ENCODE measurements at places on chromosomes 13 and 19. TPM values are rescaled to one million over a fixed set of nuclear protein-coding genes. Genes with fewer than 3 reads are reported as not detected.

- no peak for DNase-seq
These were observed 12.3 kb upstream of the C1QTNF9B start for GRCh38 chr13:23909606-23910005.

Gene FREM2
- total RNA-seq, result not detected

- DNase-seq, result peak; percentile 49
These were observed 53.2 kb upstream of the SHKBP1 start for GRCh38 chr19:40523322-40524047.

Gene CYP2F1
- not detected for total RNA-seq

Gene ZNF155
- total RNA-seq, result 5.9 TPM

- no peak for DNase-seq
These were observed 14.5 kb upstream of the ZBTB32 start for GRCh38 chr19:35689836-35690235.

- DNase-seq, result peak; percentile 72
These were observed 10.4 kb downstream of the ZNF146 start for GRCh38 chr19:36225219-36225892.

Gene SERPINE3
- not detected for total RNA-seq

DNA sequence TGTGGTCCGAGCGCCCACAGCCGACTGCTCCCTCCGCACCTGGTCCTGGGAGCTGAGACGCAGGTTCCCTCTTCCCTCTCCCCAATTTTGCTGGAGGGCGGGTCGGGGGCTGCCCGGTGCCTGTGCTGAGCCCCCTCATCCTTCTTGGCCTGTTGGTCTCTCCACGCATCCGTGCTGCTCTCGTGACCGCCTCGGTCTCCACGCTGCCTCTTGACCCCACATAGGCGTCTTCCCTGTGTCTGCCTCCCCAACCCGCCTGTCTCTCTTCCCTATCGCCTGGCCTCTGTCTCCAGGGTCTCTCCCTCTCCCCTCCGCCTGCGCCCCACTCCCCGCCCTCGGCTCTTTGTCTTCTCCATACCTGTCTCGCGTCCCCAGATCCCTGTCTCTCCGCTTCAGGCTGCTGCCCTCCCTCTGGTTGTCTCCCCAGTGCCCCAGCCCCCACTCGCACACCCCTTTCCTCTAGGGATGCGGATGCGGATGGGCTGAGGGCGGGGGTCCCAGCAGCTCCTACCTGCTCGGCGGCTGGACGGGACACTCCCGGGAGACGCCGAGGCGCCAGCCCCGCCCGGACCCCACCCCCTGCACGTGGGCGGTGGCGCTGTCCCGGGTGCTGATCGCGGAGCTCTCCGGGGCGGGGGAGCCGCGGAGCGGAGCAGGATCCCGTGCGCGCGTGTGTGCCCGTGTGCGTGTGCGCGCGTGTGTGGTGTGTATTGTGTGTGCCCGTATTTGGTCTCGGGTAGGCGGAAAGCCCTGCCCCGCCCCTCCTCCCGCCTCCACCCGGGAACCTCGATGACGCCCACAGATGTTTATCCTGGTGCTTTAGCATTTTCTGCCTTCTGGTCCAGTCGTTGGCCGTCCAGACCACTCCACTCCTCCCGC lies at the start of gene SYT5:
Gene SYT5 (minus strand): TSS at position 684 of the 879 bp plus-strand sequence. CDS start 1,248 bp downstream, outside the sequence.
- no peak for DNase-seq

Gene ZNF528
- total RNA-seq, result 16.1 TPM

GRCh38 chr13:91398413-91399188 lies at the start of gene GPC5:
Gene GPC5, plus strand, starts transcription at chr13:91398621.
- DNase-seq, result peak; percentile 74

DNA sequence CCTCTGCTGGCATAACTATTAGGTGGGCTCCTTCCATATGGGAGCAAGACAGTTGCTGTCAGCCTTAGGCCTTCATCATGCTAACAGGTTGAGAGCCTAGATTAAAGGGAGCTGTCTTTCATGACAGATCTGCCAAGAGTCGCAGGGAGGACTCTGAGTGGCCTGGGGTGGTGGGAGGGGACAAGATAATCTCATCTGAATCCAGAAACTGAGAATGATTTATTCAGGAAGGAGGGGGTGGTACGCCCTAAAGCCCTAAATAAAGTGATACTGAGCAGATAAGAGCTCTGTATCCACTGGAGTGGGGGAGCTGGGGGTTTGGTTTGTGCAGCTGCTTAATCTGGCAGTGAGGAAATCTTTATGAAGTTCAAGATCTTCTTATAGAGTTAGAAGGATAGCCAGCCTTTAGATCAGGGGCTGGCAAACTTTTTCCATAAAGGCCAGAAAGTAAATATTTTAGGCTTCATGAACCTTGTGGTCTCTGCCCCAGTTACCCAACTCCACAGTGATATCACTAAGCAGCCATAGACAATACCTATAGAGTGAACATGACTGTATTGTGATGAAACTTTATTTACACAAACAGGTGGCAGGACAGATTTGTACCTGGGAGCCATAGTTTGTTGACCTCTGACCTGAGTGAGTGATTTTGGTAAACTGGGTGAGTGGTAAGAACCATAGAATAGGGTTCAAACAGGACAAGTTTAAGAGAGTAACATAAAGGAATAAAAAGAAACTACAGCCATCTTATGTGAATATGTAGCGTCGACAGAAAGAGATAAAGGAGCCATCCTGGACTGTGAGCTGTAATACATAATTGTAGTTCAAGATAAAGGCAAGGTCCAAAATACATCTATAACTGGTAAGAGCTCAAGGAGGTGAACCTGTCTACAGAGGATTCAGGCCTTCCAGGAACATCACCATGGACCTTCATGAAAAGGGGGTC lies 9.8 kb upstream of the STK24 start:
- DNase-seq, result no peak

- peak; percentile 76 for DNase-seq
These were observed 126.2 kb downstream of the LMO7 start for GRCh38 chr13:75762076-75762937.

Gene CEACAM8
- total RNA-seq, result not detected

Gene ZNF440
- total RNA-seq, result 9.1 TPM

- DNase-seq, result no peak
These were observed at the start of gene FFAR3 for GRCh38 chr19:35357867-35358573. Gene FFAR3, plus strand, starts transcription at chr19:35358460. Its CDS starts 431 bp downstream, at chr19:35358891.

Gene FCER2
- not detected for total RNA-seq

- DNase-seq, result no peak
These were observed 55.4 kb downstream of the KDM4B start for GRCh38 chr19:5024282-5024681.
